ENCODE measurements at places on chromosomes 16 and 17. TPM values are rescaled to one million over a fixed set of nuclear protein-coding genes. Genes with fewer than 3 reads are reported as not detected.

Gene CBLN1
- total RNA-seq = not detected

GRCh38 chr17:80441598-80442322, 26.8 kb downstream of the ENDOV start:
- DNase-seq = no peak

GRCh38 chr16:86895606-86896005, 317.3 kb downstream of the FOXL1 start:
- DNase-seq = no peak

DNA sequence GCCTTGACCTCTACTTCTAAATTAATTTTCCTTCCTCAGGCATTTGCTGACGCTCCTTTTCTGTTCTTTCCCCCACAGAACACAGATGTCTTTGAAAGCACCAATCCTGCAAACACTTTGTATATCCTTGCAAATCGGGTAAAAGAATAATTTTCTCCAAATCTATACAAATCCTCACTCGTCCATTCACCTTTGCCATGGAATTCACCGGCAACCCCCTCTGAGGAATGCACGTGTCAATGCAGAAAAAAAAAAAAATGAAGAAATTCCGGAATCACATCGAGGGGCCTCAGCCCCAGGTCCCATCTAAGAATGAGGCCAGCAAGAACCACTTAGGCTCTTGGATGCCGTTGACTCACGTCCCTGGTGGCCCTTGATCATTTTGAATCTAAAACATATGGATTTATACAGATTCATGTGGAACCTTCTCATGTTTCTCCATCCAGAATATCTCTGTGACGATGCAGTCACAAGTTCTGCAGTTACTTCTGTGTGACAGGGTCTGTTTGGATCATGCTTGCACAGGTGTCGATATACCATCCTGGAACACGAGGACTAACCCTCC, 136.9 kb downstream of the RBFOX3 start:
- no peak for DNase-seq

DNA sequence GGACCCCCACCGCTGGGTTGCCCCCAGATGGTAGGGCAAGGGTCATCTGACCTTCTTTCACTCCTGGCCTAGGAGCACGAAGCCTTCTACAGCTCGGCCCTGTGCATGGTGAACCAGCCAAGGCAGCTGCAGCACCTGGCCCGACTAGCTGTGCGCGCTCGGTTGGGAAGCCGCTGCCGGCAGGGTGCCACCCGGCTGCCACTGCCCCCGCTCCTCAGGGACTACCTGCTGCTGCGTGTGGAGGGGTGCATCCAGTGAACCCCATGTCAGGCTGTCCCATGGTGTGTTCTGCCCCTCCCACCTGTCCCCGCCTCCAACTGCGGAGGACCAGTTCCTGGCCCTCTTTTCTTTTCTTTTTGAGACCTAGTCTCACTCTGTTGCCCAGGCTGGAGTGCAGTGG, 7.6 kb downstream of the ASB16 start:
- DNase-seq = no peak

Measured in transverse colon (tissue), 4 donors.